Neural progenitor cell (in vitro differentiated cells): ENCODE measurements at places on chromosomes 1 and 21.

DNA sequence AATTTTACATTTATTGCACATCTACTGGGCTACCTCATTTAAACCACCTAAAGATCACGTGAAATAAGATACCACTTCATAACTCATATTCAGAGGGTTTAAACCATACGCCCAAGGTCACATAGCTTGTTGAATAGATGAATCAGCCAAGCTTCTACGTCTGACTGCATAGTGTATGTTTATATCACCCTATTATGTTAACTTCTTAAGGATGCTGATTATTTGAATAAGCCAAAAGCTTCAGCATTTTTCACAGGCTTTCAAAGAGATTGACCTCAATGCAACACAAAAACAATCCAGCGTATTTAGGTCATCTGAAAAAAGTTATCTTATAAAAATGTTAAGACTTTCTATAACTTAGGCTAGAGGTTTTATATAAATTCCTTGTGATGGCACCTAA, 373.8 kb downstream of the TGFB2 start:
- DNase-seq: no peak

DNA sequence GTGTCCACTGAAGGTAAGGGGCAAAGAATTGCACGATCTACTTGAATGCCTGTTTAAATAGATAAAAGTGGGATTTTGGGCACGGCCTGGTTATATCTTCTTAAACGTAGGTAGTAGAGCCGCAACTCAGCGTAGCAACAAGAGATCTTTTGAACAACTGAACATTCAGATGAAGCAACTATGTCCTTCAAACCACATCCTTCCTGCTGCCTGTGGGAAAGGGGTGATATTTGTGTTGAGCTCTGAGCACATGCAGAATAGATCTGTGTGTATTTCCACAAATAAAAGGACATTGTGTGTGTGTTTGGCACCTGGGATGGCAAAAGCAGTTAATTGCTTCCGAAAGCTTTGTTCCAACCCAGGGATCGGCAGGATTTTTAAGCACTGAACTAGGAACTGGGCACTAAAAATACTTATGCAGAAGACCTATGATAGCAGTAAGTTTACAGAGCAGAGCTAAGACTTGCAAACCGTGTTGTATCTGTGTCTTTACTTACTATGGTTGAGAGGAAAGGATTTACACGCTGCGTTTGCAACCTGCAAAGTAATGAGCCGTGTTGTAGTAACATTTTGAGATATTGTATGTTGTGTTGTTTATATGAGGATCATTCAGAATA, 333.4 kb downstream of the CHRM3 start:
- DNase-seq: no peak

- no peak for DNase-seq
Measured at GRCh38 chr1:99648107-99648506, 2.2 kb downstream of the PALMD start.

GRCh38 chr1:3688356-3689137, 36.2 kb downstream of the TP73 start:
- DNase-seq: peak; percentile 56

DNA sequence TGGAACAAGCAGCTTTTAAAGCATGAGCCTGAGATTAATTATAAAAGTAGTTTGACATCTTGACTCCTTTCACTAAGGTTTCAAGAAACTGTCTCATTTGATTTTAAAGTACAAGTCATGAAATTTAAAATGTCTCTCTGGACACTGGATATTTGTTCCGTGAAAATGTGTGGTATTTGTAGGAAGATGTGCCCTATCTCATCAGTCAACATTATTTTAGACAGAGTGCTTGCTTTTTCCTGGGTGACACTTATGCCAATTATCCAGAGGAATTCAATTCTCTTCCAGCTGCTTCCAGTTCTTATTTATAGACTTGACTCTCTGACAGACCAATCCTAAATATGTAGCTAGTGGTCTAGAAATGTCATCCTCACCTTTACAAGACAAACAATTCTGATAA, 300.4 kb downstream of the PLA2G4A start:
- DNase-seq: no peak

GRCh38 chr1:11761988-11762406, at the start of gene C1orf167:
Gene C1orf167 (plus strand): TSS chr1:11762193. CDS start chr1:11764401, 2,208 bp downstream.
- peak; percentile 72 for DNase-seq

DNA sequence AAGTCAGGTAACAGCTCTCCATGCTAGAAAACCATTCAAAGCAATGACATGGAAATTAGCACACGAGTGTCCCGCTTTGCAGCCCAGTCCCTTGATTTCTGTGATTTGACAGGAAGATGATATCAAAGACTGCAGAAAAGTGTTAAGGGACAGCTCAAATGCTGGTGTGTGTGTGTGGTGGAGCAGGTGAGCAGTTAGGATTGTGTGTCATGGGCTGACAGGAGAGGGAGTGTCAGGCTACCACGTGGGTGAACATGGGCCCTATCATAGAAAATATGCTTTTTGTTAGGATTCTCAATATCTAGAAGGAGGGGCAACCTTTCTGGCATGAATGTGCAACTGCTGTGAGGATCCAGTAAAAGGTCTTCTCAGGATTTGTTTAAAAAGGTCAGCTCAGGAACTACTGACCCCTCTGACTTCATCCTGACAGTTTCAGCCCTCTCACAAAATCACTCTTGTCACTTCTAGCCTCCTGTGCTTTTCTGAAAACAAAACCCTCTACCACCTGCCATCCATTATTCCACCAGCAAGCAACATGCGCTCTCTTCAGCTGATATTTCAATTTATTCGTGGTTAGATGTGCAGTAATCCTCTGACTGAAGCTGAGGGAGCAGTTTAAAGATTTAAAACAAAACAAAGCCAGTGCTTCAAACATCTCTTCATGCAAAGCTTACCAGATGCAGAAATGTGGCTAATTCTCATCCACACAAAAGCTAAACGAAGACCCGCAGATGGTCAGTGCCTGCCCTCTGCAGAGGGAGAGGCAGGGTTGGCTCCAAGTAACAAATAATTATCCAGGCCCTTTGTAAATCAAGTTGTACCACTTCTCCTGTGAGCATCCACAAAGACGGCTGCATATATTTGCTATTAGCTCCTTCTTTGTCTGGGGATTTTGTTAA, 397.9 kb downstream of the PTBP2 start:
- peak; percentile 69 for DNase-seq

DNA sequence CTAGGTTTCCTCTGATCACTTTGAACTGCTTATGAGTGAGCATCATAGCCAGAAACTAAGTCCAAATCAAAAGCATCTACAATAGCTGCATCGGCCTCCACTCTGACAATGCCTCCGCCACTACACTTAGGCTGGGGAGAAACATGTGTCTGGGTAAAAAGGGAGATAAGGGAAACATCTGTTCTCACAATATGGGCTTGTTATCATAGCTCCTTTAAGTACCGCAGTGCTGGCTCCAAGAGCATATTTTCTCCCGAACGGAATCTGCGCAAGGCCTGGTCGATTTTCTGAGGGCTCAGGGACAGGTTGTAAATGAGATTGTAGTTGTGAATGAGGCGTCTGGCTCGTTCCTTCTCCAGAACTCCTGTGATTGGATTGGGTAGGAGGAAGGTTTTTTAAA, 63.9 kb upstream of the CYP2J2 start:
- no peak for DNase-seq

GRCh38 chr1:221824025-221824424, 82.1 kb upstream of the DUSP10 start:
- DNase-seq: no peak

- DNase-seq: no peak
Measured at GRCh38 chr1:17764591-17764990, 9.5 kb downstream of the ACTL8 start.

- DNase-seq: no peak
Measured at GRCh38 chr1:200146100-200146499, 118.6 kb downstream of the NR5A2 start.

GRCh38 chr1:55194851-55195250, 20.3 kb downstream of the USP24 start:
- no peak for DNase-seq

DNA sequence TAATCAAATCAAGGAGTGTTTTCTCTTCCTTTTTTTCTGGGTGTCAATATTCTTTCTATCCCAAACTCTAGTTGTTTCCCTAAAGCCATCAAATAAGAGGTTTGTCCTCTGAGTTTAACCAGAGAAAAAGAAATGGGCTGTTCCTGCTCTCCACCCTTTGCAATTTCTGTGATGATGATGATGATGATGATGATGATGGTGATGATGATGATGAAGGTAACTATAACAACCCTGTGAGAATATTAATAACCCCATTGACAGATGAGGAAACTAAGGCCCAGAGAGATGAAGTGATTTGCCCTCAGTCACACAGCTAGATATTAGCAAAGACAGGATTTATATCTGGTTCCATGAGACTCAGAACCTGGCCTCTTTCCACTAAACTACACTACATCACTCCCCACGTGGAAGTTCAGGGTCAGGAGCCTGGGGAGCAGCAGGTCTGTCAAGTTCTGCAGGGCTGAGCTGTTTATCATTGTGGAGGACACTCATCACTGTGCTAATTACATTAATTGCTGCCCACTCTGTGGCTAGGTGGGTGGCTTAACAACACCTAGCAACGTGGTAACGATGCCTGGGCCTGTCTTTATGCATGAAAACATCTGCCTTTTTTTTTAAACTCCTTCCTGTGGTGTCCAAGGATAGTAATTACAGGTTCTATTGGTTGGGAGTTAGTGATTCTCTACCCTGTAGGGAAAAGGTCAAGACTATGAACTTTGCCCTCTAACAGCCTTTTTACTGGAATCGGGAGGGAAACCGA, 19.0 kb upstream of the JUN start:
- DNase-seq: no peak

- no peak for DNase-seq
Measured at GRCh38 chr1:9078752-9079500, 9.5 kb upstream of the SLC2A5 start.

GRCh38 chr1:167120899-167121298, 27.0 kb downstream of the STYXL2 start:
- no peak for DNase-seq

- no peak for DNase-seq
Measured at GRCh38 chr1:213273546-213273945, 222.5 kb downstream of the RPS6KC1 start.

- no peak for DNase-seq
Measured at GRCh38 chr1:54409156-54410142, 3.3 kb upstream of the SSBP3 start.

DNA sequence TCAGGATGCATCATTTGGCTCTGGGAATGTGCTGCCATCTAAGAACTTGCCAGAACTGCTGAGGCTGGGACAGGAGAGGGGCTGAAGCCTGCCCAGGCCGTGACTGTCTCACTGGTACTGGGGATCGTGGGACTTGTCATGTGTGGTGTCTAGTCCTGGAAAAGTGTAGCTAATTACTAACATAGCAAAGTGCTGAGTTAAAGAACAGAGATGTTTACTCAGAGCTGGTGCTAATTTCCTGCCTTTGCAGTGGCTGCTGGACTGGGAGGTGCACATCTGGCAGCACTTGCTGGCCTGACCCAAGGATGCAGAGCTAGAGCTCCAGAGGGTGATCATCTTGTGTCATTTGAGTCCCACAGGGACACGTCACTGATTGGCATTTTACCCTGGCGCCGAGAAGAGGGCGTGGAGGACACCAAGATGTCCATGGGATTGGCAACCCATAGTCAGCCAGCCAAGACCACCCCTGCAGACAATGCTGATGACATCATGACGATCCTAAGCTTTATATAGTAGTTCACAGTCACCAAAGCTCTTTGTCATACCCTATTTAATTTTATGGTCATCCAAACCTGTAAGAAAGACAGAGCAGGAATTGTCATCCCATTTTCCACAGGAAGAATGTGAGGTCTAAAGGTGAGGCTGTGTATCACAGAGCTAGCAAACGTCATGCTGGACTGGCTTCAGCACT, 110.1 kb upstream of the SLC44A3 start:
- no peak for DNase-seq

DNA sequence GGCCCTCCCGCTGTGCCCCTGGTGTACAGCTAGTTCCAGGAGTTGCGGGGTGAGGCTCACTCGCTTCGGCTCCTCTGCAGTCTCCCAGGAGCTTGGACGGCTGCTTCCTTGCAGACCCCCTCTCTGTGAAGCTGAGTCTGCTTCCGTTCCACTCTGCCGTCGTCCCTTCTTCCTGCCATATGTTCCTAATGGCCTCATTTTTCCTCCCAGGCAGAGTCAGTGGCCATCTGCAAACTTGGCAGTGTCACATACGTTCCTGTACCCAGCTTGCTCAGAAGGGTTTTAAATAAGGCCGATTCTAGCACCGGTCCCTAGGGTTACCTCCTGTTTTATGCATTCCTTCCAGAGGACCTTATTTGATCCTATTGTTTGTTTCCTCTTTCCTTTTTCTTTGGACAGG, 21.3 kb downstream of the ACTL8 start:
- DNase-seq: no peak

- no peak for DNase-seq
Measured at GRCh38 chr1:204405988-204406387, 5.6 kb downstream of the PPP1R15B start.

GRCh38 chr1:224626042-224626441, 9.9 kb downstream of the CNIH3 start:
- no peak for DNase-seq

GRCh38 chr1:38784452-38785284, 74.9 kb downstream of the RRAGC start:
- no peak for DNase-seq

GRCh38 chr1:214022810-214023425, 35.1 kb downstream of the PROX1 start:
- DNase-seq: no peak

DNA sequence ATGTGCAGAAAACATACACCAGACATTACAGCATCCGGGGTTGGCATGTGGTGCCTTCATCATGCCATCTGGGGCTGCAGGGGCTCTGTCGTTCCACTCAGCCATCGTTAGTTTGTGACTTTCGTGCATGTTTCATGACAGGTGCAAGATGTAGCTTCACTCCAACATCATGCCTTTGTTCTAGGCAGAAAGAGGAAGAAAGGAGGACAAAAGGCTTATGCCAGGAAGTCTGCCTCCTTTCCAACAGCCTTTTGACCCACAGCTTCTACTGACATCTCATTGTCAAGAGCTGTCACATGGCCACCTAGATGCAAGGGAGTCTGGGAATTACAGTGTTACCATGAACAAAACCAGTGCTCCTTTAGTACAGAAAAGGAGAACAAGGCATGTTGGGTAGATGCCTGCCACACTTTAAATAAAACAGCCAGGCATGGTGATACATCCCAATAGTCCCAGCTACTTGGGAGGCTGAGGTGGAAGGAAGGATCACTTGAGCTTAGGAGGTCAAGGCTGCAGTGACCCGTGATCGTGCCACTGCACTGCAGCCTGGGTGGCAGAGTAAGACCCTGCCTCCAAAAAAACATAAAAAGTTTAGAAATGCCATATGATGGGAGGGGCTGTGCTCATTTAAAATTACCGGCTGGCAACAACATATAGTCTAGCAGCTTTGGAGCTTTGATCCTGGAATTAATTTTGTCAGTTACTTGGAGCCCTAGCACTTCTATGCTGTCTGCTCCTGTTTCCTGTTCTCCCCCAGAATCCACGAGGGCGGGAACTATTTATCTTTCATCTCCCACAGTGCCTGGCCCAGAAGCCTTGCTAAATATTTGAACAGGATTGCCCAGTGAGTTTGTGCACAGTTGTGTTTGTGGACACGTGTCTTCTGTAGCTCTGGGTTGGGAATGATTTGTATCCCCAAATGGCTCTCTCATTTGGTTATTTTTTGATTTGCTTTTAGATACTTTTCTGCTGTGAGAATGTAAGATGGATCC, 7.4 kb downstream of the DOP1B start:
- no peak for DNase-seq
